NCI-H524 (cell line): ENCODE measurements at places on chromosomes 13 and 19.

DNA sequence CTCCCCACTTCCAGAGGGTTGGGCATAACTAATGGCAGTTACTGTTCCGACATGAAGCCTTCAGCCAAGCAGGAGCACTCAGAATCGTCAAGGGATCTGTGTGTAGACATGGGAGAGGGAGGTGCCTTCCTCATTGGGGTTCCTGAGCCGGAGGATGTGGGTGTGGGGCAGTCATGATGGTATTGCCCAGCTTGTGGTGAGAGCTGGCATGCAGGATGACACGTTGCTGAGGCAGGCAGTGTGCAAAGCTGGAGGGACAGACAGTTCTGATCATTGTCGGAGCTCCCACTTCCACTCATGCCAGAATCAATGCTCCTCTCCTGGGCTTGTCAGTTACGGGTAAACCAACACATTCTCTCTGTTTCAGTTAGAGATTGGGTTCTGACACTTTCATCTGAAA is 83.9 kb upstream of the TSC22D1 start:
- DNase-seq: no peak

GRCh38 chr19:4304538-4305256 is at the start of gene FSD1:
TSS of gene FSD1 (plus strand) at chr19:4304598. CDS start at chr19:4304747, 149 bp downstream.
- peak; percentile 32 for DNase-seq

- peak; percentile 70 for DNase-seq
Observed at GRCh38 chr13:31011193-31011860, 78.9 kb downstream of the TEX26 start.

GRCh38 chr19:41924151-41925145 is 3.8 kb downstream of the ERFL start:
- no peak for DNase-seq

- DNase-seq: peak; percentile 44
Observed at GRCh38 chr19:3055741-3056416, 6.4 kb downstream of the TLE5 start.

GRCh38 chr19:45824531-45825262 is 9.6 kb upstream of the RSPH6A start:
- DNase-seq: no peak

DNA sequence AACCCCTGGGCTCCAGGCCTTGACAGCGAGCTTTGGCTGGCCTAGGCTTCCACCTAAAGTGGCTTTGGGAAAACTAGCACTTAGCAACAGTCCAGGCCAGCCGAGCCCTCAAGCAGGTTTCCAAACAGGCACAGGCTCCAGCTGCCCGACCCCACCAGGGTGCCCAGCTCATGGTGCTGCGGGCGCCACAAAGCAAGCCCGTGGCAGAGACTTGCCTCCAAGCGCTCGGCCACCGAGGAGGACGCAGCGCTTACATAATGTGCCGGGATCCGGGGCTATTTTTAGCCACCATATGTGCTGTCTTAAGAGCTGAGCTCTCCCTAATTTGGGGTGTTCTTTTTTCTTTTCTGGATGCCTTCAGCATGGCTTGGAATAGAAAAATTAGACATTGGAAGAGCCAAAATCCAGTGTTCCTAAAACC is 56.1 kb upstream of the F7 start:
- peak; percentile 48 for DNase-seq

GRCh38 chr13:78145276-78145675 is 226.6 kb upstream of the EDNRB start:
- DNase-seq: no peak

DNA sequence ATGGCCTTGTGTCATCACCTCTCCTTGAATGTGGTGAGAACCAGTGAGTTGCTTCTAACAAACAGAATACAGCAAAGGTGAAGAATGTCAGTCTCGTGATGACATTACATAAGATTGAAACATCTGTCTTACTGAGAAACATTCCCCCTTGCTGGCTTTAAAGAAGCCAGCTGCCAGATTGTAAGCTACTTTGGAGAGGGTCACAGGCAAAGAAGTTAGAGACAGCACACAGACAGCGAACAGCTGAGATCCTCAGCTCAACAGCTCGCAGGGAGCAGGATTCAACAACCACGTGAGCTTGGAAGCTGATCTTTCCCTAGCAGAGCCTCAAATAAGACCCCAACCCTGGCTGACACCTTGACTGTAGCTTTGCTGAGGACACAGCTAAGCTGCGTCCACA is 367.9 kb downstream of the LIG4 start:
- DNase-seq: peak; percentile 94

DNA sequence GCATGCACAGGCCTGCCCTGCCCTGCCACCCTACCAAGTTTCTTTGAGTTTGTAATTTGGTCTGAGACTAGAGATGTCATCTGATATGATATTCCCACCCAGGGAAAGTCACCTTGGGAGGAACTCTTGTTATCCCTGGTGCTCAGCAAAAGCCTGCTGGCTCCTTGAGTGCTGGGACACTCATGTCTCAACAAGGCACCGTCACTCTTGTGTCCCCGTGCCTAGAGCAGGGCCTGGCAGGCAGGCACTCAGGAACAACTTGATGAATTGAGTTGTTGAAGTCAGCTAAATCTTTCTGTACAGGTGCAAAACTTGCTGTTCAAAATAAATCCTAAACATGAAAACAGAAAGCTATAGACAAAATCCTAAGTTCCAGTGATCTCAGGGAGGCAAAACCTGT is 345.4 kb downstream of the KCNRG start:
- DNase-seq: no peak

- no peak for DNase-seq
Observed at GRCh38 chr13:37340901-37341670, 235.6 kb upstream of the CSNK1A1L start.

GRCh38 chr13:79684371-79684770 is 203.4 kb downstream of the NDFIP2 start:
- DNase-seq: no peak

DNA sequence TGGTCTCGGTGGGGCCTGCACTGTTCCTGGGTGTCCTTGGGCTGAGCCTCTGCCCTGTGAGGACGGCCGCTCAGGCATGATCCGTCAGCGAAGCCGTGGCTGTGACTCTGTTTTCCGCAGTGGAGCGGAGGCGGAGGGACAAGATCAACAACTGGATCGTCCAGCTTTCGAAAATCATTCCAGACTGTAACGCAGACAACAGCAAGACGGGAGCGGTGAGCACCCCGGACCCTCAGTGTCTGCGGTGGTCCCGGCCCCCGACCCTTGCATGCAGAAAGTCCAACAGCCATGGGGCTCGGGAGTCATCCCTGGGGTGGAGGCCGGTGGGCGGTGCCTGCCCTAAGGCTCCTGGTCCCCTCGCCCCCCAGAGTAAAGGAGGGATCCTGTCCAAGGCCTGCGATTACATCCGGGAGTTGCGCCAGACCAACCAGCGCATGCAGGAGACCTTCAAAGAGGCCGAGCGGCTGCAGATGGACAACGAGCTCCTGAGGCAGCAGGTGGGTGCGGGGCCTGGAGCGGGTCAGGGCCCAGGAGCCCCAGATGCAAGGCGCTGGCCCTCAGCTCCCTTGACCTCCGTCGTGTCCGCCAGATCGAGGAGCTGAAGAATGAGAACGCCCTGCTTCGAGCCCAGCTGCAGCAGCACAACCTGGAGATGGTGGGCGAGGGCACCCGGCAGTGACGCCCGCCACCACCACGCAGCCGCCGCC is 3.6 kb upstream of the HAMP start:
- DNase-seq: no peak

DNA sequence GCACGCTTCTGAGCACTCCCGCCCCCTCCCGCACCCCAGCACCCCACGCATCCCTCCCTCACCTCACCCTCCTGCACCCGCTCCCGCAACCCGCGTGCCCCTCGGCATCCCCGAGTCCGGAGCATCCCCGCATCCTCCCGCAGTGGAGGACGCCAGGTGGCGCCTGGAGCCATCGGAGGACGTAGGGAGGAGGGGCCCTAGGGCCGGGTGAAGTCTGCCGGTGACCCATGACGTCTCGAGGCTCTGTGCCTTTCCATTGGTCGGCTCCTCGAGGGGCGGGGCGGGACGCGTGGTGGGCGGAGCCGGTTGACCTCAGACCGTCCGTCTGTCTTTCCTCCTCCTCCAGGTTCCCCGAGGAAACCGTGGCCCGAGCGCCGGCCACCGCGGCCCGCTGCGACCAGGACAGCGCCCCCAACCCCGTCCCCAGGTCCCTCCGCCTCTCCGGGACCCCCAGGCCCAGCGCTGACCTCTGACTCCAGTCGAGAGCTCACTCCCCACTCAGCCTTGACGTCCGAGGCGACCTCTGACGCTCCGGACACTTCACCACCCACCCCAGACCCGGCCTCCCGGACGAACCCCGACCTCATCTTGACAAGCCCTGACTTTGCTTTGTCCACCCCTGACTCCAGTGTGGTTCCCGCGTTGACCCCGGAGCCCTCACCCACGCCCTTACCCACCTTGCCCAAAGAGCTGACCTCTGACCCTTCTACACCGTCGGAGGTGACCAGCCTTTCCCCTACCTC is 19.9 kb downstream of the SBK2 start:
- peak; percentile 80 for DNase-seq

DNA sequence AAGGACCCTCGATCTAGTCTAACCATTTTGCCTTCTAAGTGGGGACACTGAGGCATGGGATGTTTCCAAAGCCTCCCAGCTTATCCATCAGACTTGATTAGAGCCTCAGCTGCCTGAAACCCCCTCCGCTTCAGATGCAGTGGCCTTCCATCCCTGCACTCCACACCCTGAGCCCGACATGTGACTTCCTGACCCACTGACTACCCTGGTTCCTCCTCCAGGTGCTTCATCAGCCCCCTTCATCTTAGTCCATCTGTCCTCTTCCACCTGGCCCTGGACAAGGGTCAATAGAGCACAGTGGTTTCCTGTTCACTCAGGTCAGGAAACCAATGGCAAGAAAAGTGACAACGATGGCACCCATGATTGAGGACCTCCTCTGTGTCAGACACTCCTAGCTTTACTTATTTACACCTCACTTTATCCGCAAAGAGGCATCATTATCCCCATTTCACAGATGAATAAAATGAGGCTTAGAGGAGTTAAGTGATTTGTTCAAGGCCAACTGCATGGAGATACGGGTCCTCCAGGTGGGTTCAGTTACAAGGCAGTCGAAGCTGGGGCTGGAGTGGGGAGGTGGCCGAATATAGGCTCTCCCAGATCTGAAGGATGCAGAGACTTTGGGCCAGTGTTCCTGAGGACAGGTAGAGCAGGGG is 81.6 kb upstream of the TM9SF2 start:
- no peak for DNase-seq

DNA sequence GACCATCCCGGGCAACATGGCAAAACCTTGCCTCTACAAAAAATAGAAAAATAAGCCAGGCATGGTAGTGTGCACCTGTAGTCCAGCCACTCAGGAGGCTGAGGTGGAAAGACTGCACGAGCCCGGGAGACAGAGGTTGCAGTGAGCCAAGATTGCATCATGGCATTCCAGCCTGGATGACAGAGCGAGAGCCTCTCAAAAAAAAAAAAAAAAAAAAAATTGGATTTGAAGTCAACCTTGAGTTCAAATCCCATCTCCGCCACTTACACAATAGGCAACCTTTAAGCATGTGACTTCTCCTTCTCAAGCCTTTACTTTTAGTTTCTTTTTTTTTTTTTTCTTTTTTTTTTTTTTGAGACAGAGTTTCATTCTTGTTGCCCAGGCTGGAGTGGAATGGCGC is 12.0 kb downstream of the KASH5 start:
- DNase-seq: no peak

DNA sequence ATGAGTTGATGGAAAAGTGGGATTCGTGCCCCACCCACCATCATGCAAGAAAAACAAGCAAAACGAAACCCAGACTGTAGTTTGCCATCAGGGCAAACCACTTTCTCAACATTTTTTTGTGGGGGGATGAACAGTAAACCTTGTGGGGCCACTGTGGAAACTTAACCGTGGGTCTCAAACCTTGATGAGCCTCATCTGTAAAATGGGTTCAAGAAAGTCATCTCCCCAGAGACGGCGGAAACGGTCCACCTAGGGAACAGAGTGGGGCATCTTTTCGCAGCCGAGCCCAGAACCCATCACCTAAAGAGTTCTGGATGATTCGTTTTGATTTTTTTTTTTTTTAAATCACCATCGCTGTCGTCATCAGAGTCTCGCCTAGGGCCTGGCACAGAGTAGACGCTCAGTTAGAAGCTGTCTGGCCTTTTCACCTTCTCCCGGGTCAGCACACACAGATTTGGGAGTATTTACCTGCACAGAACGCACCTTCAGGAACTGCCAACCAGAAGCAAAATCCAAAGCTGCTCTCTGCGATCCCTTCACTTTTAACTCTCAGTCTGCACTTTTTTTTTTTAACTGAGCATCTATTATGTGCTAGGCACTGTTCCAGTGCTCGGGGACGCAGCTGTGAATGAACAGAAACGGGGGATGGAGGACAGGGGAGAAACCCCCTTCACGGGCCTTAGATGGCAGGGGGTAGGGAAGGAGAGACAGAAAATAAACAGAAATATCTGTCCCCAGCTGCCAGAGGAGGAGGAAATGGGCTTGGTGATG is 69.8 kb downstream of the CELF5 start:
- DNase-seq: no peak

DNA sequence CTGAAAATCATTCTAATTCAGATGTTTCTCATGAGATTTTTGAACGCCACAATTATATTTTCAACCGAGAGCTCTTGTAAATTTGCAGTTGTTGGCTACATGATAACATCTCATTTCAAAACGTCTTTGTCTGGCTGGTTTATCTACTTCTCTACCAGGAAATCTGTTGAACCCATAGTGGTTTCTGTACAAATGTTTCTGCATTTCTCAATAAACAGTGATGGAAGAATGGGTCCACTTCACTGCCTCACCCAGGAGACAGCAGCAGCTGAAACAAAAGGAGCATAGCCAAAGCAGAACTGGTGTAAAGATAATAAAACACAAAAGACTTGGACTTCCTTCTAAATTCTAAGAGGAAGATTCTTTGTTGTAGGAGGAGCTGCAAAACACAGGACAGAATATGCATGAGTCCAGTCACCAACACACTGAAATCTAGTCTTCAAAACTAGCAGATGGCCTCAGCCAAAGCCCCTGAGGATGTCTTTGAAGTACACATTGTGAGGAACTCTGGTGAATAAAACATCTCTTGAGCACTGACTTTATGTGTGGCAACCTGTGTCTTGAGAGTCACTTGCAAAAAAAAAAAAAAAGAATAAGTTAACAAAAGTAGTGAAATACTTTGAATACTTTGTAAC is 68.6 kb upstream of the FGF14 start:
- no peak for DNase-seq

GRCh38 chr19:40356681-40357595 is 8.4 kb downstream of the PLD3 start:
- DNase-seq: no peak

DNA sequence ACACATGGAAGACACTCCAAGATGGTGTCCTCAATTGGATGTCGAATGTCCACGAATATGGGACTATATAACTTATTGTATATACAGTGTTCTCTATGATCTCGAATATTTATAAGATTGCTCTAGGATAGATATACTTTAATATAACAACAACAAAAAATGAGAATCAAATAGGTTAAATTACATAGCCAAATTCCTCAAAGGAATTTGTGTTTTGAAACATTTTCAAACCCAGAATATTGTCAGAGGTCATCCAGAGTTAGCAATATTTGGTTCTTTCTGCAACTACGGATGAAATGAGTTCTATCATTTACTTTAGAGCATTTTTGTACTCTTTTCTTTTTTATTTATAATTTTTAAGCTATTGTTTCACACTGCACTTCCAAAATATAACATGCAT is 857.8 kb downstream of the GPC5 start:
- no peak for DNase-seq
